Hypothalamus (tissue), 51 donors: ENCODE measurements at places on chromosomes 4 and X.

GRCh38 chr4:130855533-130855932 lies 1759.6 kb downstream of the C4orf33 start:
- no peak for DNase-seq

- no peak for DNase-seq
Measured at GRCh38 chrX:111284631-111285293, 14.5 kb upstream of the CAPN6 start.

DNA sequence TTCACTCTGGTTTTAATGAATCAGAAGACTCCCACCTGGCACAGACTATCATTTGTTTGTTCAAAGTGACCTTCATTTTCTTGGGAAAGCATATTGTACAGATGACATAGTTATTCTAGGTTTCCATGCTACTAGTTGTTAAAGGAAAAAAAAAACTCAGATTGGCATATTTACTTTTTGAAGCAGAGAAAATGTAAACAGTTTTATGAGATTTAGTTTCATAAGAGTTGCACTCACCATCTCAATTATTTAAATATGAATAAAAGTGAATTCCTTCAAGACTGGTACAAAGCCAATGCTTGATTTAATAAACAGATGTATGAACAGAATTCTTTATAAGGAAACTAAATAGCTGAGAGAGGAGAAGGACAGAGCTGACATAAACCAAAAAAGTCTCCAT lies 280.3 kb upstream of the UGT8 start:
- no peak for DNase-seq

- DNase-seq = no peak
Measured at GRCh38 chr4:39525822-39526690, 1.2 kb downstream of the UGDH start.

- no peak for DNase-seq
Measured at GRCh38 chr4:115454228-115454627, 340.8 kb upstream of the NDST4 start.

GRCh38 chr4:61934198-61934597 lies 734.1 kb downstream of the ADGRL3 start:
- DNase-seq = no peak

- no peak for DNase-seq
Measured at GRCh38 chr4:18869166-18869565, 847.6 kb upstream of the LCORL start.

GRCh38 chr4:81030061-81030980 lies at the start of gene BMP3:
BMP3 (plus strand) TSS chr4:81030708; CDS start chr4:81031285, 577 bp downstream.
- no peak for DNase-seq

DNA sequence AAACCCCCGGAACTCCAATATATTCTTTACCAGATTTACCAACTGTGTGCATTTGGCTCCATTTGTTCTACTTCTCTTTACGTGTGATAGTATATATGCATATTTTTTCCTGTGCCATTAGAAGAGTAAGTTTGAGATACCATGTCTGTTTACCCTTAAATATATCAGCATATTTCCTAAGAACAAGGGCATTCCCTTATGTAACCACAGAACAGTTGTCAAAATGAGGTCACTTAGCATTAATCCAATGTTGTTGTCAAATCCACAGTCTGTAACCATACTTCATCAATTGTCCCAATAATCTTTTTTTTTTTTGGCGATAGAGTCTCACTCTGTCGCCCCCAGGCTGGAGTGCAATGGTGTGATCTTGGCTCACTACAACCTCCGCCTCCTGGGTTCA lies 55.2 kb downstream of the TBC1D14 start:
- DNase-seq = no peak

DNA sequence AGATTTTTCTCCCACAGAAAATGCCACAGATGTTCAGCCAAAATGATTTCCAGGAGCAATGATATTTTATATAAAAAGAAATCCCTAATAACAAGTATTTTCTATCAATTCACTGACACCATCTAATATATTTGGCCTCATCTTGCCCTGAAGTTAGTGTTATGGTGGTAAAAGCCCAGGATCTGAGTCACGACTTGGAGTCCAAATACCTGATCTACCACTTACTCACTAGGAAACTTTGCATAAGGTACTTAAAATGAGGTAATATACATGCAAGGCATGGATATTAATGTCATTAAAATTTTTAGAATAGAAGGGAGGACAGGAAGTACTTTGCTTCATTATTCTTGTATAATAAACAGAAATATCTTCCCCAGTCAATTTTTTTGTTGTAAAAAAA lies 16.3 kb downstream of the PPP3CA start:
- no peak for DNase-seq

DNA sequence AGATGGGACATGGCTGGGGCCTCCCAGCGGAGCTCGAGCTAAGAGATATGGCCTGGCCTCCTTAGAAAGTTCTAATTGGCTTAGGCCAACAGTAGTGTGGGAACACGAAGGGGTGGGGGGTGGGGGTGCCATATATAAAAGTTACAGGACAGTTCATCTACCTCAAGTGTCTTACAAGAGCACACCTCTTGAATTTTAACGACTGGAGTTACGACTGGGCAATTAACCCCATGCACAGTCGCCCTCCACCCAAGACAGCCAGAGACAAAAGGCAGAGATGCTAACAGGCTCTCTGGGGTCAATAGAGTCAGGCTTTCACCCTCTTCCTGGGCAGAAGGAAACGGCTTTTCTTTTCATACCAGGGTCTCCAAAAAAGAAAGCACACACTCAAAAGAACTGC lies 302.2 kb downstream of the BCOR start:
- no peak for DNase-seq

DNA sequence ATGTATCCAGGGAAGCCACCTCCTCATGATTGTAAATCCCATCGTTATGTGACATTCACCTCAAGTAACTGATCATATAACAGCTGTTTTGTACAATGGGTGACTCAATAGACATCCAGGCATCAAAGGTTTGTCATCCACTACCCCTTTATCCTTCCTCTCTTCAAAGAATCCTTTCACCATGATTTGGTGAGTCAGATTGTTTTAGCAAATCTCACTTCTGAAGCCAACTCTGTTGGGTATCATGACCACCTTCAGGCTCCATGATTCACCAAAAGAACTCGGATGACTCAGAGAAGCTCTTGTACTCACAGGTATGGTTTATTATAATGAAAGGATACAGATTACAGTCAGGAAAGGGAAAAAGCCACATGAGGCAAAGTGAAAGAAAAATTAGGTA lies 132.1 kb downstream of the PWWP3B start:
- no peak for DNase-seq

DNA sequence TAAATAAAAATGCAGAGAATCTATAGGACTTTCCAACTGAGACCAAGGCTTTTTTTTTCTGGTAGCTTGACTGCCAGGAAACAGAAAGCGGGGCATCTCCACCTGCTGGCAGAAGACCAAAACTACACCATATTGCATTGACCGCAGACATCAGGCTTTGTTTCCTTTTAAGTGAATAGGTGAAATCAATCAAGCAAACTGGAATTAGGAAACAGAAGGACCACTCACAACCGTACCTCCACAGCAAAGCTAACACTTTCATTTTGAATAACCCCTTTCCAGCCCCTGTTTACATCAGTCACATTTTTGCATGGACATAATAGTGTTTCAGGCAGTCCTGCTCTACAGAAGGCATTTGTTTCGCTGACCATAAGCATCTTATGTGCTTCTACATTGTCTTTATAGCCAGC lies 218.2 kb downstream of the IDS start:
- peak; percentile 0 for DNase-seq

DNA sequence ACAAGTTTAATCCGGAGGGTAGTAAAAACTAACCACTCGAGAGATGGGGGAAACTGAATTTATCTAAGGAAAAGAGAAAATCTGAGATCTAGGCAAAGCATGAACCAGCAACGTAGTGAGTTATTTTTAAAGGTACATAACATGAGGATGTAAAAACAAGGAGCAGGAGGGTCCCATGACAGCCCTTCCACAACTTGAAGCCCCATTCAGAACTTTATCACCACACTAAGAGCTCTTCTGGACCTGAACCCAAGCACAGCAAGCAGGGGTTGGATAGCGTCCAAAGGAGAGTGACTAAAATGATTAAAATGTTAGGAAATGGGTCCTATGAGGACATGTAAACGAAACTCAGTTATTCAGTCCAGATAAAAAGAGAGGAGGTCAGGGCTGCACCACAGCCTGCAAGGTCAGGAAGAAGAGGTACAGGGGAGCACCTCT lies 16.2 kb downstream of the SH3RF1 start:
- DNase-seq = no peak

DNA sequence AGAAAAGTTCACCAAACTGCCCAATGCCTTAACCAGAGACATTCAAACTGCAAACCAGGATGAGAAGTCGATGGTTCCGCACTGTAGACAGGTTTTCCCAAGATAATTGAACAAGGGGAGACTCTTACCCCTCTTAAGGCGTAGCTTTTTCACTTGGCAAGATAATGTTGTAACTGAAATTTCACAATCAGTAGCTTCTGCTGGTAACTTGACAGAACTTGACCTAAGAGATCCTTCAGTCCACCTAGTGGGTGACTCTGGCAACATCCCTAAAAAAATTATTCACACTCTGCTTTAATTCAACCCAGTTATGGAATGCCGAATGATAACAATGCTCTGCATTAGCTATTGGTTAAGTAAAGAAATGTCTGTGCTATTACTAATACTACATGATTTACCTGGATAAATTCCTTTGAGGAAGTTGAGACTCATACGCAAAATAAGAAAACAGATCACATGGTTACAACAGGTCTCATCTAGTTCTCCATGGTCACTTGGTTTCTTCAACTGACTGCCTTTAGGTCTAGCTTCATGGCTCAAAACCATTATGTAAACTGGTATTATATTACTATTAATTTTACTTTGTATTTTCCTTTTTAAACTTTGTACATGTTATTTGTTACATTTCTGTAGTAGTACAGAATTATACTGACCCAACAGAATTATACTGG lies 9.1 kb downstream of the ELF2 start:
- no peak for DNase-seq

GRCh38 chr4:109395694-109396093 lies 37.9 kb upstream of the SEC24B start:
- DNase-seq = no peak

- DNase-seq = no peak
Measured at GRCh38 chr4:164023214-164023613, 528.7 kb downstream of the TMA16 start.

DNA sequence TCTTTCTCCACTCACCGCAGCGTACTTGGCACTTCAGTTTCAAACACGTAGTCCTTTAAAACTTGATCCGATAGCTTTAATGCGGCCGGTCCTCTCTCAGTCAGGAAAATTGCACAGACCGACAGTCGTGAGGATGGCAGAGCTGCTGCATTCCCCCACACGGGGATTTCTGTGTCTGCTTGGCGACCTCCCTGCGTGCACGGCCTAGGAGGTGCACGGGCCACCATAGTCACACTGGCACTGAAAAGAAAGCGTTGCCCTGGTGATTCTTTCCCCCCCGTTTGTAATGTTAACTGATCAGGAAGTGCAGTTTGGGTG lies 10.3 kb downstream of the AKAP17A start:
- DNase-seq = no peak

DNA sequence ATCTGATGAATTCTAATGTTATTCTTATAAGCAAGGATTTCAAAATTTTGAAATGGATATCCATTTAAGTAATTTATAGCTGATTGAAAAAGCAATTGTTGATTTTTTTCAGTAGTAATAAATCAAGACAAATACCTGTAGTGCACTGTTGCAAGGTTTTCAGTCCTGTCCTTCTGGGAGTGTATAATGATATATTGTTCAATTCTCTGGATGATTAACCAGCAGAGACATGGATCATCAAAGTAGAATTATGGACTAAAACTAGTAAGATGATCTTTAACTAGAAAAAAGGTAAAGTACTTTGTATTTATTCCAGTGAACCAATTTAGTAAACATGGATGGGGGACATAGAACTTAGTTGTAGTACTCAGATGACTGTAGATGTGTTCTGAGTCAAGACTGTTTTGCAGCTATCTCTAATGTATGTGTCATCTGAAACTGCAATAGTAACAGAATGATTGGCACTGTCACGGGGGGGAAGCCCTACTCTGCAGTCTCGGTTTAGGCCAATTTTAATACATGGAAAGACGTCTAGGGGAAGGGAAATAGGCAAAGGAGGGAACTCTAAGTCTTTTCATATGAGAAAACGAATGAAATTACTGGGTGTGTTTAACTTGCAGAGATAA lies 121.9 kb downstream of the GLRA3 start:
- no peak for DNase-seq

GRCh38 chrX:53456254-53456653 lies 22.1 kb upstream of the HSD17B10 start:
- no peak for DNase-seq

GRCh38 chr4:115030281-115030680 lies 83.1 kb downstream of the NDST4 start:
- DNase-seq = no peak

- DNase-seq = no peak
Measured at GRCh38 chr4:20544645-20545044, 155.6 kb upstream of the PACRGL start.

- no peak for DNase-seq
Measured at GRCh38 chr4:143858456-143858855, 46.9 kb downstream of the GYPE start.

- no peak for DNase-seq
Measured at GRCh38 chr4:73450398-73451004, 14.5 kb downstream of the AFP start.

GRCh38 chr4:93217431-93217830 lies 611.1 kb upstream of the ATOH1 start:
- DNase-seq = no peak

GRCh38 chr4:47933840-47934239 lies 19.5 kb upstream of the NFXL1 start:
- no peak for DNase-seq

GRCh38 chr4:5100986-5101385 lies 49.7 kb downstream of the STK32B start:
- no peak for DNase-seq

GRCh38 chrX:71052721-71053120 lies 15.4 kb downstream of the SNX12 start:
- DNase-seq = no peak

GRCh38 chr4:145315811-145316225 lies 135.4 kb upstream of the OTUD4 start:
- no peak for DNase-seq

DNA sequence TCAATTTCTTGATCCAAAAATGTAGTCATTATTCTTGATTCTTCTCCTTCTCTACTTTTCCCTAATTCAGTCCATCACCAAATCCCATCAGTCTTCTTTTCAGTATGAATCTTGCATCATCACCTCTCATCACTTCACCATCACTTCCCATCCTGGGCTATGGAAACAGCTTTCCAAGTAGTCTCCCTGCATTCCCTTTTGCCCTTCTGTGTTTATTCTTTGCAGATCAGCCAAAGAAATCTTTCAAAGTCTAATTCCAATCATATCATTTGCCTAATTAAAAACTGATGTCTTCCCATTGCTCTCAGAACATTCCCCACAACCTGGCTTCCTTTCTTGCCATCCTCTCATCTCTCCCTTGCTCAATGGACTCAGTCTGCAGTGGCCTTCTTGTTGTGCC lies 201.7 kb upstream of the ADAMTS3 start:
- DNase-seq = no peak

- no peak for DNase-seq
Measured at GRCh38 chr4:39114436-39114835, 52.4 kb downstream of the KLHL5 start.

DNA sequence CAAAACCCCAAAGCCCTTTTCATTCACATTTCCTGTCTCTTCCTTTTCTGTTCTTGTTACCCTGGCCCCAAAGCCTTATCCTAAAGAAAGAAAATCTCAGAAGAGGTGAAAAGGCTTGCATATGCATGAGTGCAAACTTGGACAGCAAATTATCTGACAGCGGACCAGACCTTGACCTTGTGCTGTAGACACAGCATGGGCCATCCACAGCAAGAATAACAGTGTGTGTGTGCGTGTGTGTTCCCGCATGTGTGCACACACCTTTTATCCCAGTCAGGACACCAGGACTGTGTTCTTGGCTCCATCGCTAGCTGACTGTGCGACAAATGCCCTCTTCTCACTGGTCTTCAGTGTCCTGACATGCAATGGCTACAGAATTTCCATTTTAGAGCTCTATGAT lies 35.3 kb downstream of the ZBTB49 start:
- no peak for DNase-seq
